ENCODE measurements at places on chromosomes 16 and 17. TPM values are rescaled to one million over a fixed set of nuclear protein-coding genes. Genes with fewer than 3 reads are reported as not detected.

- H3K27me3 ChIP-seq: no peaks in the 10 kb centered on the region
- H3K36me3 ChIP-seq: no peaks in the 10 kb centered on the region
- H3K4me1 ChIP-seq: peaks cover 6% of the 10 kb centered on the region
- no peak overlapping the region for H3K4me3 ChIP-seq
- no peak for DNase-seq
Observed at GRCh38 chr17:861364-861763, 79.2 kb downstream of the MRM3 start.

GRCh38 chr16:85256190-85256739 lies 144.0 kb upstream of the CIBAR2 start:
- DNase-seq: no peak
- H3K4me1 ChIP-seq: no peaks in the 10 kb centered on the region
- H3K27ac ChIP-seq: no peak overlapping the region

- H3K27ac ChIP-seq: no peak overlapping the region
- no peak overlapping the region for H3K4me3 ChIP-seq
- H3K36me3 ChIP-seq: no peaks in the 10 kb centered on the region
- no peak for DNase-seq
- H3K27me3 ChIP-seq: no peaks in the 10 kb centered on the region
- no peaks in the 10 kb centered on the region for H3K4me1 ChIP-seq
Observed at GRCh38 chr16:7344830-7345780, 12.5 kb downstream of the RBFOX1 start.

DNA sequence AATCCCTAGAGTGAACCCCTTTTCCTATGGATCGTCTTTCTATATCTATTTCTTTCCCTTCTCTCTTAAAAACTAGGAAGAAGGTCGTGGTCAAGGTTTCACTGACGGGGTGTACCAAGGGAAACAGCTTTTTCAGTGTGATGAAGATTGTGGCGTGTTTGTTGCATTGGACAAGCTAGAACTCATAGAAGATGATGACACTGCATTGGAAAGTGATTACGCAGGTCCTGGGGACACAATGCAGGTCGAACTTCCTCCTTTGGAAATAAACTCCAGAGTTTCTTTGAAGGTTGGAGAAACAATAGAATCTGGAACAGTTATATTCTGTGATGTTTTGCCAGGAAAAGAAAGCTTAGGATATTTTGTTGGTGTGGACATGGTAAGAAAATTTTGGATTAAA lies 9.6 kb downstream of the CYLD start:
- no peaks in the 10 kb centered on the region for H3K36me3 ChIP-seq
- peak overlapping the region; percentile 12 for H3K27ac ChIP-seq
- H3K27me3 ChIP-seq: no peaks in the 10 kb centered on the region

DNA sequence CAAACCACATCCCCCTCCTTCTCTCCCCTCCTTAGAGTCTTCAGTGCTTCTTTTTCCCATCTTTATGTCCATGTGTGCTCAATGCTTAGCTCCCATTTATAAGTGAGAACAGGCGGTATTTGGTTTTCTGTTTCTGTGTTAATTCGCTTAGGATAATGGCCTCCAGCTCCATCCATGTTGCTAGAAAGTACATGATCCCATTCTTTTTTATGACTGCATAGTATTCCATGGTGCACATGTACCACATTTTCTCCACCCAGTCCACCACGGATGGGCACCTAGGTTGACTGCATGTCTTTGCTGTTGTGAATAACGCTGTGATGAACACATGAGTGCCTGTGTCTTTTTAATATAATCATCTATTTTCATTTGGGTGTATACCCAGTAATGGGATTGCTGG lies 44.3 kb downstream of the SLC39A11 start:
- no peaks in the 10 kb centered on the region for H3K36me3 ChIP-seq
- no peak for DNase-seq
- H3K4me1 ChIP-seq: no peaks in the 10 kb centered on the region
- no peaks in the 10 kb centered on the region for H3K27me3 ChIP-seq
- H3K4me3 ChIP-seq: no peak overlapping the region

DNA sequence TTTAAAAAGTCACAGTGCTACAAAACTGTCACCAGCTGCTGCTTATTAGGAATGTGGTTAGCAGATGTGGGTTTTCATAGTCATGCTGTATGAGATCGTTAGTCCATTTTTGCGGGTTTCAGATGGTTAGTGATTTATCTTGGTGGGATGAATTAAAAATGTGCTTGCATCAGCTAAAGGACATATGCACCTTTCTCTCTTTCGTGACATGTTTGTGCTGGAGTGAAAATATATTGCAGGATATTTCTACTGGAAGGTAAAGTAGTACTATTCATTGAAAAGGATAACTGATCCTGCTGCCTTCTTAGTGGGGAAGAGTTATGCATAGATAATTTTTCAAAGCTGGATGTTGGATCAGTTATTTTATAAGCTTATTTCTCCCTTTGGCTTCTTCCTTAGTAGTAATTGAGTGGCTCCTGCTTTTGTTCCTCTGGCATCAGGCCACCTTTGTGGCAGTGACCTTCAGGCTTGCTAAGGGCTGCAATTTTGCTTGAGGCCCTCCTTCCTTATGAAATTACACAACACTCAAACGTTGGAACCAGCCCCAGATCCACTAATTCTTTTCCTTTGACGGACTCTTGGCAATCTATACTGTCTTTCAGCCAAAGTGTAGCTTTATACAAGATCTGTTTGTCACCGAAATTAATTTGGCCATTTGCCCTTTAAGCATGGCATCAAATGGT lies 7.5 kb upstream of the SNTB2 start:
- peak; percentile 79 for DNase-seq
- H3K4me1 ChIP-seq: no peaks in the 10 kb centered on the region
- no peaks in the 10 kb centered on the region for H3K27me3 ChIP-seq
- H3K4me3 ChIP-seq: no peak overlapping the region
- no peaks in the 10 kb centered on the region for H3K36me3 ChIP-seq

- H3K27ac ChIP-seq: no peak overlapping the region
- H3K4me3 ChIP-seq: no peak overlapping the region
- H3K36me3 ChIP-seq: no peaks in the 10 kb centered on the region
- DNase-seq: no peak
- H3K27me3 ChIP-seq: no peaks in the 10 kb centered on the region
Observed at GRCh38 chr16:68234188-68235107, 1.5 kb downstream of the ESRP2 start.

- peak overlapping the region; percentile 31 for H3K27ac ChIP-seq
- no peak for DNase-seq
Observed at GRCh38 chr16:78956859-78957258, 643.7 kb downstream of the MAF start.

Gene TEFM
- total RNA-seq: 30.5 TPM

Gene CCL1
- not detected for total RNA-seq

GRCh38 chr17:5582209-5583185 lies 1.8 kb downstream of the NLRP1 start:
- H3K36me3 ChIP-seq: no peaks in the 10 kb centered on the region
- H3K4me3 ChIP-seq: no peak overlapping the region

DNA sequence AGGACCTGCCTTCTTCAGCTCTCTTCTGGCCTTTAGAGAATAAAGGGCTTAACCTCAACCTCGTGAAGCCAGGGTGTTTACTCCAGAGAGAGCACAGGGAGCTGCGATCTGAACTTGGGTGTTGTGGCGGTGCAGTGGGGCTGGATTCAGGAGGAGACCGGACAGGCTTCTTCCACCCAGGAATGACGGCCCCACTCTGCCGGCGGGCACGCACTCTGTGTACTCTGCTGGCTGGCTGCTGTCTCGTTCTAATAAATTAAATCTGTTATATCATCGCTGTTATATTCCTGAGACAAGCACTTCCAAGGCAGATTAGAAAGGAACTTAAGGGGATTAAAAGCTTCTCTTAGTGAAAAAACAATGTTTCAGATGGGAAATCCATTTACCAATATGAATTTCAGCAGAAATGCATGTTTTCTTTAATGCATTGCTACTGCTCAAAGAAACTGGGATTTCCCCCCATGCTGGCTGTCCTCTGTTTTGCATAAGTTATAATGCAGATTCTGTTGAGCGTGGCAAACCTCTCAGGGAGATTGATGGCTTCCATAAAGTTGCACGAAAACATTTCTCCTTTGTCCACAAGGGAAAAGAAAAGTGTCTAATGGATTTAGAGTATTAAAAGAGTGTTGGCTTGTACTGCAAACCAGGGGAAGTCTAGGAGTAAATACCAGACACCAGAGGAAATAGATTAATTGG lies 168.6 kb upstream of the IRX3 start:
- no peak overlapping the region for H3K27ac ChIP-seq
- no peaks in the 10 kb centered on the region for H3K4me1 ChIP-seq
- peaks cover 10% of the 10 kb centered on the region for H3K27me3 ChIP-seq
- H3K4me3 ChIP-seq: no peak overlapping the region
- no peak for DNase-seq
- no peaks in the 10 kb centered on the region for H3K36me3 ChIP-seq

DNA sequence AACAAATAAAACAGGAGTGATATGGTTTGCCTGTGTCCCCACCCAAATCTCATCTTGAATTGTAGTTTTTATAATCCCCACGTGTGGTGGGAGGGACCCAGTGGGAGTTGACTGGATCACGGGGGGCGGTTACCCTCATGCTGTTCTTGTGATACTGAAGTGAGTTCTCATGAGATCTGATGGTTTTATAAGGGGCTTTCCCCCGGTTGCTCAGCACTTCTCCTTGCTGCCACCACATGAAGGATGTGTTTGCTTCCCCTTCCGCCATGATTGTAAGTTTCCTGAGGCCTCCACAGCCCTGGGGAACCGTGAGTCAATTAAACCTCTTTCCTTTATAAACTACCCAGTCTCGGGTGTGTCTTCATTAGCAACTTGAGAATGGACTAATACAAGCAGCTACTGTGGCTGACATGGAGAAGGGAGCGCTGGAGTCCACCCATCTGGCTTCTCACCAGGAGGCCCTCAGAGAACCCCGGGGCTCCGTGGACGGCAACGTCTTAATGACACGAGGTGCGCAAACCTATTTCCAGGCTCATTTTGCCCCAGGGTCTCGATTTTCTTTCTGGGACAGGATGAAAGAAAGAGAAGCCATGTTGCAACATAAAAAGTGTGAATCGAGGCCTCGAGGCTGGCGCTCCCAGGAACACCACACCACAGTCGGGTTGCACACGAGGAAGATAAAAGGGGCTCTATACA lies 129.5 kb downstream of the DYNLRB2 start:
- no peak for DNase-seq
- no peak overlapping the region for H3K27ac ChIP-seq
- no peaks in the 10 kb centered on the region for H3K27me3 ChIP-seq
- H3K4me3 ChIP-seq: no peak overlapping the region
- H3K4me1 ChIP-seq: no peaks in the 10 kb centered on the region

Gene ARHGDIG
- not detected for total RNA-seq

Gene ABCC6
- total RNA-seq: not detected

DNA sequence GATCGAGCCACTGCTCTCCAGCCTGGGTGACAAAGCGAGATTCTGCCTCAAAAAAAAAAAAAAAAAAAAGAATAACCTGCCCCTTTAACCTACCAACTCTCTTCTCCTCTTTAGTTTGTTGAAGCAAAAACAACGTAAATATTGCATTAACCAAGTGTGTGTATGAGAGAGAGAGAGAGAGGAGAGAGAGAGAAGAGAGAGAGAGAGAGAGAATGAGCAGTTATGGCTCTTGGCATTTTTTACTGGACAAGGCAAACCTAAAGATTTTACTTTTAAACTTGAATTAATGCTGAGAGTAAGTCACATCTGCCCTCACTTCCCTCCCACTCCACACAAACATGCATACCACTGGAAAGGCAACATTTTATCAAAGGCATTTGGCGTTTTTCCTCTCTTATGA lies 3.0 kb upstream of the SLFN5 start:
- no peak overlapping the region for H3K4me3 ChIP-seq
- no peak for DNase-seq
- no peaks in the 10 kb centered on the region for H3K4me1 ChIP-seq
- no peaks in the 10 kb centered on the region for H3K36me3 ChIP-seq

- H3K36me3 ChIP-seq: no peaks in the 10 kb centered on the region
- no peak for DNase-seq
- no peaks in the 10 kb centered on the region for H3K4me1 ChIP-seq
- H3K4me3 ChIP-seq: no peak overlapping the region
- no peak overlapping the region for H3K27ac ChIP-seq
Observed at GRCh38 chr16:7382521-7382920, 49.9 kb downstream of the RBFOX1 start.
